ENCODE measurements at places on chromosomes 5 and 9.

GRCh38 chr9:111917980-111918379, 21.4 kb downstream of the UGCG start:
- no peak for DNase-seq

DNA sequence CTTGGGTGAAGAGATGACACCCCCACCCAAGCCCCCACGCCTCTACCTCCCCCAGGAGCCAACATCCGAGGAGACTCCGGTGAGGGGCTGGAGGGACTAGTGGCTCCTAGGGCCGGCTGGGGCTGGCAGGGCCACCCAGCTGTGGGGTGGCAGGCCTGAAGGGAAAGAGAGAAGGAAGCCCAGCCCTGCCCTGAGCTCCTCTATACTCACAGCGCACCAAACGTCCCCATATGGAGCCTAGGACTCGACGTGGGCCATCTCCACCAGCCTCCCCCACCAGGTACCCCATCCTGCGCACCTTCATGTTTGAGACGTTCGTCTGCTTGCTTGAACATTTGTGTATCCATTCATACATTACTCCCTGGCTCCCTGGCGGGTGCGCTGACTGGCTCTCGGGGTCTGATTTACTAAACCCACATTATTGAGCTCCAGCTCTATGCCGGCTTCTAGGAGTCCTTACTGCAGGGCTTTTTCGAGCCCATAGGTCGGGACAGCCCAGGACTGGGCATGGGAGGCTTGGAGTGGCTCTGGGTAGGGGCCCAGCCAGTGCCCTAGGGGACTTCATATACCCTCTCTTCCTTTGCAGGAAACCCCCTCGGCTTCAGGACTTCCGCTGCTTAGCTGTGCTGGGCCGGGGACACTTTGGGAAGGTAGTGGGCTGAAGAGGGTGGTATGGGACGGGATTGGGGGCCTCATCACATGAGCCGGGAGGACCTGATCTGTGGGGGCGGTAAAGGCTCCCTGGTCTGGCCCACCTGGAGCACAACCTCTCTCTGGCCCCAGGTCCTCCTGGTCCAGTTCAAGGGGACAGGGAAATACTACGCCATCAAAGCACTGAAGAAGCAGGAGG, 9.1 kb downstream of the ZDHHC12 start:
- peak; percentile 61 for DNase-seq

DNA sequence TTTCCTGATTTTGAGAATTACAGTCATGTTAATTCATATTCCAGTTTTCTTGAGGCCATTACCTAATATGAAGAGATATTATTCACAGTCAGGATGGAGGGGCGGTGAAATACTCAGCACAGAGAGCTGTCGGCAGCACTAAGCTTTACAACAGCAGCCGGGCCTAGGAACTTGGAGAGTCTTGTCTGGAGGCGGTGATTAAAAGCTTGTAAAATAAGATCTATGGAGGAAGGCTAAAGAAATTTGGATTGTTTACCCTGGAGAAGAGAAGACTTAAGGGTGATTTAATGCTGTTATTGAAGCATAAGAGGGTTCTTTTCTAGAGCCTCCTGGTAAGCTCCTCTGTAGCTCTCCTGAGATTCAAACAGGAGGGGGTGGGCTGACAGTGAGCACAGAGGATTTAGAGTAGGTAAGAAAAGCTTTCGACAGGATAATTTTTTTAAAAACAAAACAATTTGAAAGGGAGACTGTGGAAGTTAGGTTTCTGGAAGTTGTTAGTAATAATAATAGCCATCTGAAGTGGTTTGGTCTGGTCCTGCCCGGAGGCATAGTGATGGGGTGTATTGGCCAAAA, 406.3 kb upstream of the ADAMTSL1 start:
- no peak for DNase-seq

DNA sequence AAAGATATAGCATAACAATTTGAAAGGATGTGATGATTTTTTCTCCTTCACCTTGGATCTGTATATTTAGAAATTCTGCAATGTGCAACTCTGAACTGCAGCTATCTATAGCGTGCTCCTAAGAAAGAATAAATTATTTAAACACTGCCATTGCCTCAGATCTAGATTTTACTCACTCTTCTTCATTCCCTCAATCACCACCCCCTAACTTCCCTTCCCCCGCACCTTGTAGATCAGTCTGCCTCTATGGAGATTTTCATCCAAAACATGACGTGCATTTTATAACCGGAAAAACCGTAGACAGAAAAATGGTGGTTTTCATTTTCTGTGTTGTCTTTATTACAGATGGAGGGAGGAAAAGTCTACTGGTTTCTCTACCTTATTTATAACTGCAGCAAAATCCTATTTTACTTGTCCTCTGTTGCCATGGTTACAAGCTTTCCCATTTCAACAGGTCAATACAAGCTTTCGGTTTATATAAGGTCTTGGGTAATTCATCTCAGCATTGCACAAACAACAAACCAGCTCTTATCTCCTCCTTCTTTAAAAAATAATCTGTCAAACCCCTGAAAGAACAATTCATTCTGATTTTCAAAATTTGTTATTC, 480.0 kb downstream of the TAF11L14 start:
- no peak for DNase-seq

GRCh38 chr5:173451031-173451430, 122.8 kb upstream of the STC2 start:
- DNase-seq, result no peak

- DNase-seq, result no peak
Observed at GRCh38 chr9:69264526-69264925, 60.5 kb upstream of the ENTREP1 start.

GRCh38 chr9:16223074-16223871, 647.2 kb downstream of the BNC2 start:
- no peak for DNase-seq

DNA sequence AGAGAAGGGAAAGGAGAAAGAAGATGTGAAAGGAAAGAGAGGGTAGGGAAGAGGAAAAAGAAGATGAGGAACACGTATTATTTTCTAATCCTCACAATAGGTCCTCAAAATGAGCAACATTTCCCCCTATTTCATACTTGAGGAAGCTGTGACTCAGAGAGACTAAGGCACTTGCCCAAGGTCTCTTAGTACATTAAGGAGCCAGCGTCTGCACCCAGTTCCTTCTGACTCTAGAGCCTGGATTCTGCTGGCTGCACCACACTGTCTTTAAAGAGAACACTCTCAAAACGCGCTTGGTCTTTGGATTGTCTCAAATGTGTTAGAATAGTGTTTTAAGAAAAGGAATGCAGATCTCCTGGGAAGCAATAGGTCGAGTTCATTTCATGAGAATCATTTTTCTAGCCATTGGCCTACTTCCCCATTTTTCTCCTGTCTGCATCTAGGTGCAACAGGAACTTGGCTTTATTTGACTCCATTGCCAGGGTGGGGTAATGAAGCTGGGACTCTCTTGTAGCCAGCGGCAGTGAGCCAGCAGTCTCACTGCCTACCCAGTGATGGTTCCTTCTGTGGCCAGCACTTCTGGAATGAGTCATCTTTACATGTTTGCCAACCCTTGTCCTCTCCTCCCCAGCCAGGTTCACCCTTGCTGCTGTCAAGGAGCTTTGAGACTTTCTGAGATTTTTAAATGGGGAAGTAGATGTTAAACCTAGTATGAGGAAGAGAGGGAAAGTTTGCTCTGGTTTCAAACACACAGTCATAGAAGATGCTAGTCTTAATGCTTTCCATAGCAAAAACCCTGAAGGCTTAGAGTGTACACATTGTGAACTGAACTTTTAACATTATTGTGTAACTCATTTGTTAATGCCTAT, 82.7 kb downstream of the DOCK8 start:
- no peak for DNase-seq

GRCh38 chr9:77649109-77649812, 1.1 kb upstream of the GNA14 start:
- no peak for DNase-seq

DNA sequence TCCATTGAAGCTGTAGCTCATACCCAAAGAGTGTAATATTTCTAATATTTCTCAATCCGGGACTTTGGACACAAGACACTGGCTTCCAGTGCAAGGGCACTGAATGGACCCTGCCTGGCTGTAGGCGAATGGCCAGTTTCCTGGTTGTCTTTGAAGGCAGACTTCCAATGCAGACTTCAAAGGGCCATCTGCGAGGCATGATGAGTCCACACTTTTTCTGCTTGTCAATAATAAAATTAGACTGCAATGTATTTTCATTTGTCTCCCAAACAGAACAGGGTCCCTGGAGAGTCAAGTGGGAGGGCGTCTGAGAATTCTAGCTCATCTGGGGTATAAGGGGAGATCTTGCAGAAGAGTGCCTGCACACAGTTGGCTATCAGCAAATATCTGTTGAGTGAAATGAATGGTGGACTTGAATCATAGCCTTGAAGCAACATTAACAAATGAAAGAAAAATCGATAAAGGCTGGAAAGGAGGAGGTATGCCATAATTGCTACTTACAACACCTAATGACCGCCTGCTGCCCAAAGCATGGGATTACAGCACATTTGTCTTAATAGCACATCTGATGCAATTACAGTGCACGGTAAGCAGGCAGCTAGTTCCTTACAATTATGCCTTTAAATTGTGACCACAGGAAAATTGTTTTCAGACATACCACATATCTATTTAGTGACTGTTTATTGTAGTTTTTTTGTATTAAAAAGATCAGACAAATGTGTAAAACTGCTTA, 137.5 kb downstream of the ARHGEF28 start:
- no peak for DNase-seq

DNA sequence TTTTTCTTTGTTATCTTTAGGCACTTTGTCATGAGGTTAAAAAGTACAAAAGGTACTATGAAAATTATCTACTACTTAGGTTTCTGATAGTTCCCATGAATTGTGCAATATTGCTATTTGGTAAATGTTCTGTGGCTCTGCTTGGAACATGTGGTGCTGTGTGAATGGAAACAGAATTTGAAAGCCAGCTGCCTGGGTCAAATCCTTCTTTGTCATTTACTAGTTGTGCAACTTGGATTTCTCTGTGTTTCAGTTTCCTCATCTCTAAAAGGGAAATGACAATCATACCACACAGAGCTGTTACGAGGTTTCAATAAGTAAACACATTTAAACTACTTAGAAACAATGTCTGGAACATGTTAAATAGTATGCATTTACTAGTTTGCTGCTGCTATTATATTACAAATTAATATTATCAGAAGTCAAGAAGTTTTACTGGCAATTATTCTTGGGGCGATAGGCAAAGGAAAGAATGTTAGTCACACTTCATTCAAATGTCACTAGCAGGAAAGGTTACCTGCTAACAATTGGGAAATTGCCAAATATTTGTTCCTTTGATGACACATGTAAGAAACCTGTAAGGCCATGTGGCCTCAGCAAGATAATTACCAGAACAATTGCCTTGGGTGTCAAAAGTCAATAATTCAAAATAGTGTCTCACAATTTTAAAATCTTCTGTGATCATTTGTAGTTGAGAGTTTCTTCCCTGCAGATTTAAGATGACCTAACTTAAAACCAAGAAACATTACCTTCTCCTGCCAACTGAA, 184.8 kb downstream of the KIAA0825 start:
- DNase-seq, result no peak

DNA sequence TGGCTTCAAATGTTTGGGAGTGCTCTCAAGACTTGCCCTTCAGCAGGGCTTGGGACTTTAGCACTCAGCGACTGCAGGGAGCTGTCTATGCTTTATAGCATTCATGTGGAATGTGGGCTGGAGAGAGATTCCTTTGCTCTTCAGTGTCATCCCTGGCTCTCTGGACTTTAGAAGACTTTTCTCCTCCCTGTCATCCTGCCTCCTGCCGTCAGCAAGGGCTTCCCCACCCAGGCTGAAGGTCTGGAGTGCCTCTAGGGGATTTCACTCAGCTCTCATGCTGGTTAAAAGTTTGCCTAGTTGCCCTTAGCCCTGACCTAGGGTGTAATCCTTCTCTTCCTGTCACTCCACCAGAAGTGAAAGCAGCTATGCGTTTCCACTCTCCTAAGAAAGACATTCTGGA, 210.9 kb downstream of the FRMD3 start:
- DNase-seq, result no peak

- no peak for DNase-seq
Observed at GRCh38 chr9:72464857-72465592, 56.4 kb upstream of the TMC1 start.

- no peak for DNase-seq
Observed at GRCh38 chr9:26863074-26863473, 29.5 kb downstream of the CAAP1 start.

- DNase-seq, result no peak
Observed at GRCh38 chr5:115543365-115544042, 1.1 kb downstream of the FEM1C start.
